ENCODE measurements at places on chromosomes 2 and 18. TPM values are rescaled to one million over a fixed set of nuclear protein-coding genes. Genes with fewer than 3 reads are reported as not detected.
A peak's percentile ranks its signal among the peaks of the same experiment; 100 is the strongest.

GRCh38 chr2:69579536-69579935 lies 64.0 kb downstream of the AAK1 start:
- H3K27ac ChIP-seq = no peak overlapping the region
- DNase-seq = no peak
- H3K4me1 ChIP-seq = peaks cover 10% of the 10 kb centered on the region
- peaks cover 12% of the 10 kb centered on the region for H3K27me3 ChIP-seq

DNA sequence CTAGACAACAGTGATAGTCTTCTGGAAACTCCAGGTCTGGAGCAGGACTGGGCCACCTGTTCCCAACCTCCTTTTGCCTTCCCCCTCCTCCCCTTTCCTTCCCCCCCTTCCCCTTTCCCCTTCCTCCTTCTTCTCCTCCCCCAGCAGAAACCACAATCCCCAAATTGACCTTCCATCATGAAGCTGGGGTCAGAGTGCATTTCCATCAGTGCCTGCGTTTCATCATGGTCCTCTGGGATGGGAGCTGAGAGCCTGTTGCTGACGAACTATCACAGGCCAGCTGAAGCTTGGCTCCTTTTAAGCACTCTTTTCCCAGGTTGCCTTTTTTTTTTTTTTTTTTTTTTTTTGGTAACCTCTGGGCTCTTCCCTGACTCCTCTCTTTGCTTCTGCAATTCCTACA lies 52.6 kb upstream of the SMAD2 start:
- H3K27me3 ChIP-seq = peaks cover 29% of the 10 kb centered on the region
- peaks cover 16% of the 10 kb centered on the region for H3K4me1 ChIP-seq
- no peak overlapping the region for H3K27ac ChIP-seq
- no peak overlapping the region for H3K4me3 ChIP-seq
- DNase-seq = no peak

DNA sequence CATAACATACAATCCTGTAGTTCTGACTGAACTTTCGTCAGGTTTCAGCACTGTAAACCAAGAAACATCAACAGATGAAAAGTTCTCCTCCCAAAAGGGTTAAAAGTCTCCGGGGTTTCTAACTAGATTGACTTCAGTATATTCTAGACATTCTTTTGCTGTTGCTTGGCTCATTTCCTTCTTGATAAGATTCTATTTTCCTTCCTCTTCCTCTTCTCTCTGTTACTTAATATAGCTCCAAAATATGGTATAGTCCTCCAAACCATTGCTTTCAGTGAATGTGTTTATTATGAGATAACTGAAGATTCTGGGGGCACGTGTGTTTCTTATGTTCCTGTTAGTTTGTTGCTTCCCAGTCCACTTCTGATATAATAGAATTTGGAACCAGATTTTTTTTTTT lies 46.4 kb upstream of the MAP4K3 start:
- peaks cover 17% of the 10 kb centered on the region for H3K4me1 ChIP-seq
- H3K27me3 ChIP-seq = no peaks in the 10 kb centered on the region
- no peak overlapping the region for H3K4me3 ChIP-seq
- H3K27ac ChIP-seq = no peak overlapping the region
- DNase-seq = no peak

DNA sequence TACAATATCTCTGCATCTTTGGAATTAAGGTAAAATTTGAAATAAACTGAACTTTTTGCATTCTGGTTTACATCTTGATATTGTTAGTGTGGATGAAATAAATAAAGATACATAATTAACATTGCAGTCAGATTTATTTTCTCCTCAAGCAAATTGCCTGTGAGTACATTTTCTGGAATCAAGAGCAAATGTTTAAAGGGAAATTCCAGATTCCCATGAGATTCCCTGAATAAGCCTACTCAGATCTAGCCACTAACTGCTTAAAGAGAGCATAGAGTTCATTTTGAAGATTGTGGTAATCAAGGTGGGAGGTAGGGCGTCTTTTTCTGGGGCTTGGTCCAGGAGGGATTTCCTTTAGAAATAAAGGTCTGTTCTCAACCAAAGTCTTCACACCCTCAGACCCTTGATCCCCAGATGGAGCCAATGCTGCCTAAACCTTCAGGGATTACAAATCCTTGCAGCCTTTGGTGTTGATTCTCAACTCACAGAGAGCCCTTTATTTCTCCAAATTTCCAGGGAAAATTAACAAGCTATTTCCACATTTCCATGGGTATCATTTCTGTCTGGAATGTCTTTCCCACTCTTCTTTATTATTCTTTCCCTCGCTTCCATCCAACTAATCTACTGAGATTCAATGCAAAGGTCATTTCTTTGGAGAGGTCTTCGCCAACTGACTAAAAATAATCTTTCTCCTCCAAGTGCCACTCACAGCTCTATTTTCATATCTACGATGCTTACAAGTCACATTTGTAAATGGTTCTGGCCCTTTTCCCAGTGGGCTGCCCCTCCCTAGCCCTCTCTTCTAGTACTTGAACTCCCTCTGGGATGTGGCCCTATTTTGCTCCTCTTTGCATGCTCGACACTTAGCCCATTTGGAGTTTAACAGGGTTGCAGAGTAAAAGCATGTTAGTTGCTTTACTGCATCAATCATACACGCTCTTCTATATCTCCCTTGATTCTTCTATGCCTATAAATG lies 79.8 kb upstream of the SPATS2L start:
- no peak overlapping the region for H3K27ac ChIP-seq
- no peaks in the 10 kb centered on the region for H3K36me3 ChIP-seq
- no peak for DNase-seq
- peaks cover 22% of the 10 kb centered on the region for H3K27me3 ChIP-seq
- no peaks in the 10 kb centered on the region for H3K4me1 ChIP-seq

- no peaks in the 10 kb centered on the region for H3K36me3 ChIP-seq
- no peaks in the 10 kb centered on the region for H3K4me1 ChIP-seq
- peaks cover 2% of the 10 kb centered on the region for H3K27me3 ChIP-seq
- no peak for DNase-seq
- no peak overlapping the region for H3K4me3 ChIP-seq
Observed at GRCh38 chr2:55804535-55804934, 110.9 kb upstream of the PNPT1 start.

GRCh38 chr18:13823707-13824395 lies at the start of gene MC5R:
Gene MC5R, plus strand, starts transcription at chr18:13824149. Its CDS starts 1,617 bp downstream, at chr18:13825766.
- peak; percentile 60 for DNase-seq
- H3K36me3 ChIP-seq = no peaks in the 10 kb centered on the region
- H3K27ac ChIP-seq = no peak within 1 kb of the TSS
- H3K4me3 ChIP-seq = peak within 1 kb of the TSS; percentile 61
- peaks cover 33% of the 10 kb centered on the region for H3K27me3 ChIP-seq
- peaks cover 2% of the 10 kb centered on the region for H3K4me1 ChIP-seq

DNA sequence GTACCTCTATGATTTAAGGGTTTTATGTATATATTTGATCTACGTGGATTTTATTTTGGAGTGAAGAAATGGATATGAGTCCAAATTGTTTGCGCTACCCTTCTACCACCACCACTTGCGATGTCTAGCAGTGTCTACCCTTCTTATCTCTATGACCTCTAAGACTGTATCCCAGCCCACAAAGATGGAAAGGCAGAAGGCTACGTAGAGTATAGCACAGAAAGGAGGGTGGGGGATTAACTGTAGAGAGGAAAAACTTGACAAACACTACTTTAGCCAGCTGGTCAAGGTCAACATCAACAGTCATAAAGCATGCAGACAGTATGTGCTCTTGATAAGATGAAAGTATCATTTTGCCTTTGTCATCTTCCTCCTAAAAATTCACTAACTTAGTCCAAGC lies 14.4 kb downstream of the ITSN2 start:
- peak overlapping the region; percentile 12 for H3K27ac ChIP-seq
- H3K27me3 ChIP-seq = no peaks in the 10 kb centered on the region
- H3K36me3 ChIP-seq = peaks cover 7% of the 10 kb centered on the region
- no peak overlapping the region for H3K4me3 ChIP-seq

Gene CD8B2
- total RNA-seq = not detected

Gene C2orf66
- total RNA-seq = not detected

Gene NOL4
- total RNA-seq = not detected

Gene RPRM
- total RNA-seq = not detected

Gene MYCN
- total RNA-seq = not detected
